ENCODE measurements at places on chromosomes 1 and 21.

DNA sequence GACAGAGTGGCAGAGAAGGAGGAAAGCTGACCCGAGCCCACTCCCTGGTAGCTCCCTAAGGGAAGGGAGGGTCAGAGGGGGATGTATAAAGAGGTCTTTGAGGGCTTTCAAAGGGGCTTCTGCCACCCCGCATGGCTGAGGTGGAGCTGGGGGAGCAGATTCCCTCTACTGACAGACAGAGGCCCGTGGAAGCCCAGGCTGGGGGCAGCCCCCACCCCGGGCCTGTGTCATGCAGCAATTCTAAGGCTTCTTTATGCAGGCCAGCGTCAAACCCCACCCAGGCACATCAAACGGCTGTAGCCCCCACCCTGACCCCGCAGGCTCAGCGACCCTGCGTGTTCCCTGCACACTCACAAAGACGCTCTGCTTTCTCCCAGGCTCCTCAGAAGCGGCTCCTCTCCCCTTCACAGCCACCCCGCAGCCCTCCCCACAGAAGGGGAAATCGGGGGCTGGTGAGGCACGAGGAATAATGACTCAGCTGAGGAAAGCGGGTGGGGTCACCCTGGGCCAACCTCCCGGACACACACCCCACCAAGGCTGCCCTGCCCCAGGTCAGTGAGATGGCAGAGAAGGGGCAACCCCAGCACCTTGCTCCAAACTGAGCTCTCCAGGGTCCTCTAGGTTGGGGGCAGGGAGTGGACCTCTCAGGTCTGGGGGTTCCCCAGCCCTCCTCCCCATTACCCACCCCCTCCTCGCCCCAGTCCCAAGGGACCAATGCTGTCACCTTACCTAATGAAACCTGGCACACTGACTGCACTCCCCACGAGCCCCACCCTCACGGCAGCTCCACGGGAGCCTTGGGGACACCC is 10.8 kb downstream of the SLC45A3 start:
- DNase-seq = no peak

DNA sequence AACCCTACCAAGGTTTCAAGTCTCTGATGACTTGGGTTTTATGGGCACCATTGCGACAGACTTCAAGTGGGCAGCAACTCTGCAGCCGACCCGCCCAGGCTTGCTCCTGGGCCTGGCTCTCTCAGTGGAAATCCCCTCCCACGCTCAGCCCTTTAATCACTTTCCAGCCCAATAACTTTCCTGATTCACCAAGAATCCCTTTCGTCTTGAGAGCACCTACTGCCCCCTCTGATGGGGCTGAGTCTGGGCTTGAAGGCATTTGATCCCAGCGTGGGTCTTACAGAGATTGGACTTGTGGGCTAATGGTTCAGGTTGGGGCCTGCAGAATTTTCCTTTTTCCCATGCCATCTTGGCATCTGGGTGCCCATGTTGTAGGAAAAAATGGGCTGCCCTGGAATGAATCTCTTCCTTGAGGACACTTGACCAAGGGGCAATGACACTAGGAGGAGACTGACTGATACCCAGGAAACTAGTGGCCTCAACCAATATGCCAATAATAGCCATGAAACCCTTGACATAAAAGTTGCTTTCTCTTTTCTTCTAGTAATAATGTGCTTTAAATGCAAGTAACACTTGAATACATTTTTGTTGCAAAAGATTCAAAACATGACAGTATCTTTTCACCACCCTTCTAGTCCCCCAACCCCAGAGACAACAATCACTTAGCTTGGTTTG is 7.8 kb upstream of the PHLDA3 start:
- DNase-seq = no peak

DNA sequence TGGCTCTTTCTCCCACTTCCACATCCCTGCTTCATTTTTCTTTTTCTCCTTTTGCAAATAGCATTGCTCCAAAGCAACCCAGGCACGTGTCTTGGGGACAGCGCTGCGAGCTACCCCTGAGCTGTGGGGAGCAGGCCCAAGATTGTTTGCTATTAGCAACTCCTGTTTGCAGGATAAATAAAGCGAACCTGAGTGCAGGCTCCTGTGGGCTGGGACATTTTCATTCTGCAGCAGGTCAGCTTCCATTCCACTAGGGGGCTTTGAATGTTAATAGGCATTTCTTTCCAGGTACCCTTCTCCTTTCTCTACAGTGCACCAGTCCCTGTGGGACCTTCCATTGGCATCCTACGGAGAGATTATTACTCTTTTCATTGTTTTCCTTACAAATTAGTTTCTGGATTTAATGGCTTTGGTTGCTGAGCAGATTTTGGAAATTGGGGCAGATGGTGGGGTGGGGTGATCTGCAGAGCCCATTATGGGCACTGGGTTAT is 54.0 kb downstream of the OLFML3 start:
- DNase-seq = no peak

GRCh38 chr1:147834181-147834580 is 68.4 kb upstream of the GJA8 start:
- DNase-seq = no peak

DNA sequence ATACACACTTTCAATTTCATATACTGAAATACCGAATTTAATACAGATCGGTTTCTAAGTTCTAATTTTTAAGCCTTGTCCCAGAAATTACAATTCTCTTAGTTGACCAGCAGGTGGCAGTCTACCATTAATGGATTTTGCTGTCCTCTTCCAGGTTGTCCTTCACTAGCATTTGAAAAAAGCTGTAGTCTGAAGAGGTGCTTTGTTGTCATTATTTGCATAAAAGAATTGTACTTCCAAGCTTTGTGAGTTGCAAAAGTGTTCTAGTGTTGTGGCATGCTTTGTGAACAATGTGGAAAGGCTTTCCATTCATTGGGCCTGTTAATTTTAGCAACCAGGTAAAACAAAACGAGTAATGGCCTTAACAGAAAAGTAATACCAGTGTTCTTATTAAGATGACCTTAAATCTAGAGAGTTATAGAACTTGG is 193.6 kb downstream of the RPS6KC1 start:
- DNase-seq = peak; percentile 38

DNA sequence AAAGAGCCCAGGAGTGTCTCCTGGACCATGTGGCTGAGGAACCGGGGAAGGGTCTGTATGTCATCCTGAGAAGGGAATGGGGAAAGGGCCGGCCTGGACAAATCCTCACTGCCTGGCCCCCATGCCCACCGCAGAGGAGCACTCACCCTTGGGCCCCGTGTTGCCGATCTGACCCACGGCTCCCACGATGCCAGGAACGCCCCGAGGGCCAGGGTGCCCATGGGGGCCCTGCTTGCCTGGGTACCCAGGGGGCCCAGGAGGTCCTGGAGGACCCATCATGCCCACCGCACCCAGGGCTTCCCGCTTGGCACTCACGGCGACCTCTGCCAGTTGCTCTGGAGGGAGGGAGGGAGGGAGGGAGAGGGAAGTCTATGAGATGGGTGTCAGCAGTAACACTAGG is 14.6 kb downstream of the COL9A2 start:
- DNase-seq = no peak

DNA sequence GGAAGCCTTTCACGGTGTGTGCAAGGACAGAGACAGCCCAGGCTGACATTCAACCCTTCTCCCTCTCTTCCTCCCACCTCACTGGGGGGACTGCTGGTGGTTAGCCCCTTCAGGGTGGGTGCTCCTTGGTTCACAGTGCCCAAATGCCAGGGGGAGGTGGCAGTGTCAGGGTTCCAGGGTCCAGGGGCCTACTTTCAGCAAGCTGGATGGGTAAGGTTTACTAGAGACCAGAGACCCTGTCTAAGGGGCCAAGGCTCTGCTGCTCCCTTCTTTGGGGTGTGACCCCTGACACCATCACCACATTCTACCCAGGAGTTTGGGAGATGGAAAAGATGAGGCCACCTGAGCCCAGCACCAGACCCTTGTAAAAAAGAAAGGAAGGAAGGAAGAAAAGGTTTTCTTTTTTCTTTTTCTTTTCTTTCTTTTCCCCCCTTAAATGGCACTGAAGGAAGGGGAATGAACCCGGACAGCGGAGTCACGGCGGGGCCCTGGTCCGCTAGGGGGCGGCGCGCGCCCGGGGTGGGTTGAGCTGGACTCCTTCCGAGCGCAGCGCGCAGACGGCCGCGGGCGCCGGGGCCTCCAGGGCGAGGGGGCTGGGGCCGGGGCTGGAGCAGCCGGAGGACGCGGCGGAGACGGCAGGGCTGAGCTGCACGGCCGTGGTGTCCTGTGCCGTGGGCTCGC is 18.8 kb downstream of the KNCN start:
- peak; percentile 62 for DNase-seq

DNA sequence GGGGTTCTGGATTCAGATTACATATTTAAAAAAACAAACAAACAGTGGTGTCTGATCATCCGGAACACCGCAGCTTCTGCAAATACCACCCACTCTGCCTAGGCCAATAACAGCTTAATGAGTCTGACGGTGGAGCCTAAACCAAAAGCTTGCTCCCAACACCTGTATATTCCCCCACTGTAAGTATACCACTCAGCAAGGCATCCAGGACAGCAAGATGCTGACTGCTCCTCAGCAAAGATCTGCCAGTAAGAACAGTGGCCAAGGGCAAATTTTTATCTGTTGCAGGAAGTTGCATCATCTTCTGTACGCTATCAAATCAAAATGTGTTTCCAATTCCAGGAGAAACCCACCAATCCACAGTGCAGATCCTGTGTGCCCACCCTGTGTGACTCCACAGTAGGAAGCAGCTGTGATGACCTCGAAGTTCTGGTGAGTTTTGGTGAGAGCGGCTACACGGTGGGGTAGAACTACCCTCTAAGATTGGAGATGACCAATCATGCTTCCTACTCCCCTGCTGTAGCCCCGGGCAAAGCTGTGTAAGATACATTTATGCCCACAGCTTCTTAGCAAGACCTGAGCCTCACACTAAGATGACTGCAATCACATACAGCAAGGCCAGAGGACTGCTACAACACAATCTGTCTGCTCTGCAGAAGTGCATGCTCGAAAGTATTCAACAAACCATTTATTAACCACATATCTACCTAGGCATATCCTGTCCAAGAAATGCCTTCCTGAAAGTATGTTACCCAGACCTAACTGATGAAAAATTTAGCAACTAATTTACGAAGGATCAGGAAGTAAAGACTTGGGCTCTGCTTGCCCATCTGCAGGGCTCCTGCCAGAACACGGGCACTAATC is 30.5 kb downstream of the SIPA1L2 start:
- DNase-seq = no peak

GRCh38 chr1:220841293-220841692 is 38.0 kb upstream of the HLX start:
- DNase-seq = no peak

- no peak for DNase-seq
Observed at GRCh38 chr21:21955204-21955603, 957.0 kb downstream of the NCAM2 start.

DNA sequence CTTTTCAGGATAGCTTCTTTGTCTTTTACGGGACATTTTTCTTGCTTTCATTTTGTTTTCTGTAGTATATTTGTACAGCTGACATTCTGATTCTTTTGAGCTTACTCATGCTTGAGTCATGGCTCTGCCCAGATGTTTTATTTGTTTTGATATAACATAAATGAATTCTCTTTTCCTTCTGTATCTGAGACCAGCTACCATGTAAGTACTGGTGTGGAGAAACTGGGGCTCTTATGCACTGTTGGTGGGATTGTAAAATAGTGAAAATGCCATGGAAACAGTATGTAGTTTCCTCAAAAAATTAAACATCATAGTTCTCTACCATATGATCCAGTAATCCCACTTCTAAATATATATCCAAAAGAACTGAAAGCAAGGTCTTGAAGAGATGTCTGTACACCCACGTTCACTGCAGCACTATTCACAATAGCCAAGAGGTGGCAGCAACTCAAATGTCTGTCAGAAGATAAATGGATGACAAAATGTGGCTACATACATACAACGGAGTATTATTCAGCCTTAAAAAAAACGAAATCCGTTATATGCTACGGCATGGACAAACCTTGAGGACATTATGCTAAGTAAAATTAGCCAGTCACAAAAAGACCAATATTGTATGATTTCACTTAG is 61.4 kb downstream of the EIF2B3 start:
- DNase-seq = no peak

DNA sequence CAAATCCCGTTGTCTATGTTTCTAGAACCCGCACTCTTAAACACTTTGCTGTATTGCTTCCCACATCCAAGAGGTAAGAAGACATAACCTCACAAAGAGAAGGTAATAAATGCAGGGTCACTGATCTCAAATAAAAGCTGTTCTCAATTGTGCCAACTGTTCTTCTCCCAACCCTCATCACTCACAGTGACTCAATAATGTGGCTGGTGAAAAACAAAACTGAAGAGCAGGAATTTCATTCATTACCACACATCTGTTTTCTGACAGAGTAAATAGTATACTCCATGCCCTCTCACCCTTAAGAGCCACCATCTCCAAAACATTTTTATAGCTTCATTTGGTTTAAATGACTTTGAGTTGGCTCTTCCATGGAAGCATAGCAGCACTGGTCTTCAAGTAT is 6.2 kb upstream of the ERICH3 start:
- DNase-seq = no peak

DNA sequence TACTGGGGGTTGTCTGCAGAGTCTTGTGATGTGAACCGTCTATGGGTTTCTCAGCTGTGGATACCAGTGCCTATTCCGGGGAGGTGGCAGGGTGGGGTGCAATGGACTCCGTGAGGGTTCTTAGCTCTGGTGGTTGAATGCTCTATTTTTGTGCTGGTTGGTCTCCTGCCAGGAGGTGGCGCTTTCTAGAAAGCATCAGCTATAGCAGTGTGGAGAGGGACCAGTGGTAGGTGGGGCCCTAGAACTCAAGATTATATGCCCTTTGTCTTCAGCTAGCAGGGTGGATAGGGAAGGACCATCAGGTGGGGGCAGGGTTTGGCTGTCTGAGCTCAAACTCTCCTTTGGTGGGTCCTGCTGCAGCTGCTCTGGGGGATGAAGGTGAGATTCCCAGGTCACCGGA is 127.3 kb upstream of the PLD5 start:
- DNase-seq = no peak

DNA sequence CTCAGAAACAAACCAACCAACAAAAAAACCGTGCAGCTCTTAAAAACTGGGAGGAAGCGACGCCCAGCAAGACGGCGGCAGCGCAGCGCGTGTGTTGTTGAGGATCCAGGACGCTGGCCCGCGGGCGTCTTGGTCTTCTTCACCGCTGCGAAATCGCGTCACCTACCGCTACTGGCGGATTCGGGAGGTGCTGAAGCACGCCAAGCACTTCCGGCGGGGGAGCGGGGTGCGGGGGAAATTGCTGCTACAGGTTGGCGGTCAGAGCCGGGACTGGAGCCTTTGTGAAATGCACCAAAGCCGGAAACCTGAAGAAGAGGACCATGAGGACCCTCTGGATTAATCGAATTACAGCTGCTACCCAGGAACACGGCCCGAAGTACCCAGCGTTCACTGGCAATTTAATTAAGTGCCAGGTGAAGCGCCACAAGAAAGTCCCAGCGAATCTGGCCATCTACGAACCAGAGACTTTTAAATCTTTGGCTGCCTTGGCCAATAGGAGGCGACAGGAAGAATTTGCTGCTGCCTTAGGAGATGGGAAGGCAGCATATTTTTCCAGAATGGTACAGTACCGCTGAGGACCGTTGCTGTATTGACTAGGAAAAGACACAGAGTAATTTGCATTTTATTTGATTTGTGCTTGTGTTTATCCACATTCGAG is 11.9 kb upstream of the RIPPLY3 start:
- DNase-seq = peak; percentile 19
